Lung (tissue), 17 donors: ENCODE measurements at places on chromosomes 11 and 22. TPM values are rescaled to one million over a fixed set of nuclear protein-coding genes. Genes with fewer than 3 reads are reported as not detected.

NAV2 gene
- 31.5 TPM for total RNA-seq

SOX10 gene
- not detected for total RNA-seq

CCDC73 gene
- 0.09 TPM for total RNA-seq

OR5P2 gene
- total RNA-seq = 0.83 TPM

CHRM1 gene
- 1.5 TPM for total RNA-seq

LGALS1 gene
- total RNA-seq = 347 TPM
